ENCODE measurements at places on chromosomes 3 and 15. TPM values are rescaled to one million over a fixed set of nuclear protein-coding genes. Genes with fewer than 3 reads are reported as not detected.

- DNase-seq, result no peak
Observed at GRCh38 chr3:15017191-15017590, 47.9 kb downstream of the MRPS25 start.

The LCTL gene
- total RNA-seq, result not detected

The THBS1 gene
- total RNA-seq, result 1.3 TPM

DNA sequence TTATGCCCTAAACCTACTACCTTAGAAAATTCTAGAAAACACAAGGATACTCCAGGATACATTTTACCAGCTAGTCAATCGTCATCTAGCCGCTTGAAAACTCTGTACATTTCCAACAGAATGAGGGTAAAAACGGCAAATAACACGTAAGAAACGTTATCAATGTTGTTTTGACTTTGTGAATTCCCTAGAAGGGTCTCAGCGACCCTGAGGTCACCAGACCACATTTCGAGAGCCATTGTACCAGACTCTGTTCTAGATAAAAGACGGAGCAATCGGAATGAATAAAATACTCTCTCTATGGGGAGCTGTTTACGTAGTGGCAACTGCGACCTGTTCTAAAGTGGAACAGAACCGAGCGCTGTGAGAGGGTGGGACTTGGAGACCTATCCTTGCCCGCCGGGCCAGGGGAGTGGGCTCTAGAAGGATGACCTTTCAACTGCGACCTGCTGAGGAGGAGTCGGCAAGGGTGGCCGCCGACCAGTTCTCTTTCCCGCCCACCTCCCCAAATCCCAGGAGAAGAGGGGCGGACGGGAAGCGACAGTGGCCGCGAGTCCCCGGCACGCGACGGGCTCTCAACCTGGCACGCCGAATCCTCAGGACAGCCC, 778 bp upstream of the AP4E1 start:
- peak; percentile 40 for DNase-seq

The SGO1 gene
- 9.2 TPM for total RNA-seq

Measured in activated T-cell treated with anti-CD3 and anti-CD28 coated beads, Interleukin-2, amount 50 U/mL, for 4 hours (primary cell).